ENCODE measurements at places on chromosomes 5 and 9.

GRCh38 chr5:118776755-118777154 lies 211.6 kb downstream of the DTWD2 start:
- peak; percentile 31 for DNase-seq

DNA sequence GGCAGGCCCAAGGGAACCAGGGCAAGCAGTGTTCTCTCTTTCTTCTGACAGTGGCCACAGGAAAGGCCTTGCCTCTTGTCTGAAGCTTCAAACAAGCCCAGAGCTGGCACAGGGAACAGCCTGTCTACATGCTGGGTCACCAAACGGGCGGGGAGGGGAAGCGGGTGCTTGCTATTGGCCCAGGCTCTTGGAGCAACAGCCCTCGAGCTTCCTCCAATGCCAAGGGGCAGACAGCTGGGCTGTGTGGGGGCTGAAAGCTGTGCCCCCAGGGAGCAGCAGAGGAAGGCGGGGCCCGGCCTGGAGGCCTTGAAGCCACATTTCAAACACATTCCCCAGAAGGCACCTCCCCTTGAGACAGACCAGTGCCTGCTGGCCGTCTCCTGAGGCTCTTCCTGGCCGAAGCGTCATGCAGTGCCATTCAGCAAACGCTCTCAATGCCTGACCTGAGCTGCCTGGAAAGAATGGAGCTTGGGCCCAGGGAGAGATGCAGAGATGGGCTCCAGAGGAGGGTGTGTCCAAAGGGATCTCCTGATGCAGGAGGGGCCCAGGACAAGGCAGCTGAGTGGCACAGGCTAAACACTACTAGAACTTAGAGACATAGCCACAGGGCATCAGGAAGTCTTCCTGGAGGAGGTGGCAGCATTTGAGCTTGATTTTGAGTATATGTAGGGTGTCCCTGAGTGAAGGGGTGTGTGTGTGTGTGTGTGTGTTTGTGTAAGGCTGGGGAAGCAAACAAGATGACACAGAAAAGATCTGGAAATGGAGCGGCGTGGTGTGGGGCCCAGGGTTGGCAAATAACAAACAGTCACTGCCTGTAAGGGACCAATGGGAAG lies 2.5 kb downstream of the FIBCD1 start:
- DNase-seq = no peak

GRCh38 chr9:92790542-92791527 lies 26.2 kb upstream of the BICD2 start:
- DNase-seq = peak; percentile 82

DNA sequence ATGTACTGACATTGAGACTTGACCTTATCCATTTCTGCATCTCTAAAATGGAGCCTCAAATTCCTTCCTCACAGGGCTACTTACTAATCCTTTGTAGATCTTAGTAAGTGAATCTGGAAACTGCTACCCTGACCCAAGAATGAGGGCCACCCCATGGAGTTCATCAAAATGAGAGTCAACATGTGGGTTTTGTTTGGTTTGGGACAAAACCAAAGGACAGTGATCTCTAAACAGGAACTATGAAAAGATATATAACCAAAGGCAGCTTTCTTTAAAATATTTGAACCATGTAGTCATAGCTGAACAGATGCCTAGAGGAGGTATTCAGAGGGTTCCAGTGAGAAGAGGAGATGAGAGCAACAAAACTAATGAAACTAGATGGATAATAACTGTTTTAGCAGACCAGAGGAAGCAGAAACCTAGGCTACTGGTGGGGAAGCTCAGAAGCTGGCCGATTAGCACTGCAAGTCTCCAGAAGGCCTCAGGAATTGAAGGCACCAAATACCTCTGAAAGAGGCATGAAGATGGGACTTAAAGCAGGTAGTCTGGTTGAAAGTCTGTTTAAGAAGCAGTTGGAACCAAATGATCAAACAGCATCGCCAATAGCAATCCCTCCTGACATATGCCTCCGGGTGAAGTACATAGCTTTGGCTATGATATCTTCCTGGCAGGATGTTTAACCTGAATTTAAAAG lies 45.8 kb downstream of the THOC3 start:
- no peak for DNase-seq

DNA sequence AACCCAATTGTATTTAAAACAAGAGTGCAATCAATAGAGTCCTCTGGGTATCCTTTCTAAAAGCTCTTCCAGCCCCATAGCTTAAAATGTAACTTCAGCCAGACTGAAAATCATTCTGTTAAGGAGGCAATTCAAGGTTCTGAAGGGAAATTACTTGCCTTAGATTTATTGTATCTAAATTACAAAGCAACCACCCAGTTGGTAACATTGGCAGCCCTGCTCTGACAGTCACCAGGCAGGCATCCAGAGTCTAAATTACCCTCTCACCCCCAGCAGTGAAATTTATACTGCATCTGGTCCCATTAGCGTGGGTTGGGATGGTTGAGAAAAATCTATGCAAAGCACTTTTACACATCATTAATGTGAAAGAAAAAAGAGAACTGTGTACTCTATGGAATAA lies 514.7 kb downstream of the MTRR start:
- no peak for DNase-seq

DNA sequence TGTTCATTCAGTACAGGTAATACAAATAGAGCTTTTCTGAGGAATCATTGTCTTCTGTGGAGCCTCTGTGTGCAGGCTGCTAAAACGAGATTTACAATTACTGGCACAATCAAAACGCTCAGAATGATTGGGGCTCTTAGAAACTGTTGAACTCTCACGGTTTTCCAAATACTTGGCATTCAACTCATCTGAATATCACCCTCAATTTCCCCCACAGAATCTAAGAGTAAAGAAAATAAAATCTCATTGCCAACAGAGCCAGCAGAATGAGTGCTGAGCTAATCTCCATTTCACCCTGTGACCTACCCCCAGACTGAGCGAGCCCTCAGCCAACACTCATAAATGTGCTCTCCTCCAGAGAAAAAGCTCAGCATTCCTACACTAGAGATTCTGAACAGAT lies 35.3 kb upstream of the TMED7 start:
- DNase-seq = no peak

DNA sequence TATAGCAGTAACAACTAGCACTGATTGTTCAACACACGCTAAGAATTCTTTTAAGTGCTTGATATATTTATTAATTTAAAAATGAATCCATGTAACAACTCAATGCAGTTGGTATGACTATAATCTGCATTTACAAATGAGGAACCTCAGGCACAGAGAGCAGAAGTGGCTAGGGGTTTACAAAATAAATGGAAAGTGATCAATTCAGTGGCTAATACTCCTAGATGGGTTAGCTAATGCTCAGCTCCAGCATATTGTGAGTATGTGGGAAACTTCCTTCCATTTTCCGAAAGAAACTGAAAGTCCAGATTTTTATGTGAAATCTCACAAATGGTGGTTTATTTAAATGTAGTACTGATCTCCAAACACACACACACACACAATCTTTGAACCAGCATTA lies 128.0 kb downstream of the RFX3 start:
- DNase-seq = peak; percentile 58

GRCh38 chr9:83130541-83130940 lies 67.6 kb upstream of the RASEF start:
- DNase-seq = no peak

- no peak for DNase-seq
These were observed 408.7 kb downstream of the TLE4 start for GRCh38 chr9:79980432-79980831.

- no peak for DNase-seq
These were observed 7.8 kb upstream of the GPX8 start for GRCh38 chr5:55151923-55152842.

- DNase-seq = no peak
These were observed 43.2 kb downstream of the PSMB7 start for GRCh38 chr9:124372038-124372437.

DNA sequence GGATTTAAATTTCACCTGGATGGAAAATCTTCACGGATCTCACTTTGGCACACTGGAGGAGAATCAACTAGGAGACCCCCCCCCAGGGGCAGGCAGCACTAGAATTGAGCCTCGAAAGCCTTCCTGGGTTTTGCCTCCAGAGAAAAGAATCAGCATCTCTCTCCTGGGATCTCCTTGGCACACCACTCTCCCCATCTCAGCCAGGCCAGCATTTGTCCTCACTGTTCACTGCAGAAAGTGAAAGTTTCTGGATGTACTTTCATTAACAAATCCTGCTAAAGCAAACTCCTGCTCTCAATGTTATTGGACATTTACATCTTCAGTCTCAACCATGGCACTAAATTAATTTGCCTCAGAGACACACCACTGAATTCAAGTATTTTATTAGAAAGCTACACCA lies 312.2 kb downstream of the SLIT3 start:
- no peak for DNase-seq

GRCh38 chr9:112574008-112574407 lies 87.4 kb downstream of the KIAA1958 start:
- DNase-seq = no peak

- no peak for DNase-seq
These were observed 16.0 kb downstream of the ZNF462 start for GRCh38 chr9:106878934-106879333.

GRCh38 chr9:109381011-109381729 lies 60.3 kb upstream of the EPB41L4B start:
- DNase-seq = no peak

- no peak for DNase-seq
These were observed 53.5 kb upstream of the GRIN3A start for GRCh38 chr9:101791938-101792337.

GRCh38 chr5:124790895-124791732 lies 44.7 kb upstream of the ZNF608 start:
- DNase-seq = no peak

DNA sequence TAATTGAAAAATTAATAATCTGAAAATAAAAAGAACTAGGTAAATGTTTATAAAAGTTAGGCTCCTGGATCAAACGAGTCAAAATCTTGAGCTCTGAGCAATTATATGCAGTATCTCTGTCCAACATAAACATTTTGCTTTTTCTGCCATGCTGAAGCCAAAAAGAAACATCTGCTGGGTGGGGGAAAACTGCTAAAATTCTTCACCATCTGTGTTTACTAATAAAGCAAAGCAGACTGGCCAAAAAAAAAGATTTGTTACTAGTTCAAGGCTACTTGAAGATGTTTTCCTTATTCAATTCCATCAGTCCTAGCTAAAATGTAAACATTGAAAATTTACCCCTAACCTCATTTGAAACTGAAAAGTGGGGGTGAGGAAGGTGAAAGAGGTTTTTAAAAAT lies 29.7 kb downstream of the GTF3C4 start:
- no peak for DNase-seq

DNA sequence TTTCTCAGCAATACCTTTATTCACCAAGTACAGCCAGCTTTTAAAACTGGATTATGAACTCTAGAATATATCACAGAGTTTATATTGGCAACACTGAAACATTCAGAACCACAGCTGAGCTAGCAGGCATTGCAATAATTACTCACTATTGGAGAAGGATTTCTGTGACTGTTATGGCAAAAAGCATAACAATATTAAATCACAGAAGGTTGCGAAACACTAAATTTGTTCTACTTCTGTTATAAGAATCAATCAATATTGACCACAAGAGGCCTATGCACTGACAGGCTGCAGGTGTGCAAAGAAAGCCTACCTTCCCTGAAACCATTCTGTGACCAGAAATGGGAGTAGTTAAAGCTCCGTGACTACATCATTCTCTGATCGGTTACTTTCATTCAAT lies 59.2 kb downstream of the AP3B1 start:
- peak; percentile 2 for DNase-seq

- DNase-seq = no peak
These were observed 175.2 kb upstream of the HAPLN1 start for GRCh38 chr5:83895860-83896259.

DNA sequence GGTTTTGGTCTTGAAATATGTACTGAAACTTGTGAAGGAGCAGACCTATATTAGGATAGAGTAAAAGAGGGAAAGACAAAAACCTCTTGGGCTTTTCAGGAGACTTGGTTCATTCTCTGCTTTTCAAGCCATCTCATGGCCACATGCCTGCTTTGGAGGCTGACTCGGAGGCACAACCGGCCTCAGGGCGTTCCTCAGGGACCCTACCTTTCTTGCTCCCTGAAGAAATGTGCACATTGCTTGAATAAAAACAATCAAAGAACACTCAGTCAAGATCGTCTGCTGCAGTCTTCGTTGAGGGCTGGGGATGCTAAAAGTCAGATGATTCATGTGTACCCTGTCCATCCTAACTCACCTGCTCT lies 994 bp downstream of the IRGM start:
- no peak for DNase-seq

DNA sequence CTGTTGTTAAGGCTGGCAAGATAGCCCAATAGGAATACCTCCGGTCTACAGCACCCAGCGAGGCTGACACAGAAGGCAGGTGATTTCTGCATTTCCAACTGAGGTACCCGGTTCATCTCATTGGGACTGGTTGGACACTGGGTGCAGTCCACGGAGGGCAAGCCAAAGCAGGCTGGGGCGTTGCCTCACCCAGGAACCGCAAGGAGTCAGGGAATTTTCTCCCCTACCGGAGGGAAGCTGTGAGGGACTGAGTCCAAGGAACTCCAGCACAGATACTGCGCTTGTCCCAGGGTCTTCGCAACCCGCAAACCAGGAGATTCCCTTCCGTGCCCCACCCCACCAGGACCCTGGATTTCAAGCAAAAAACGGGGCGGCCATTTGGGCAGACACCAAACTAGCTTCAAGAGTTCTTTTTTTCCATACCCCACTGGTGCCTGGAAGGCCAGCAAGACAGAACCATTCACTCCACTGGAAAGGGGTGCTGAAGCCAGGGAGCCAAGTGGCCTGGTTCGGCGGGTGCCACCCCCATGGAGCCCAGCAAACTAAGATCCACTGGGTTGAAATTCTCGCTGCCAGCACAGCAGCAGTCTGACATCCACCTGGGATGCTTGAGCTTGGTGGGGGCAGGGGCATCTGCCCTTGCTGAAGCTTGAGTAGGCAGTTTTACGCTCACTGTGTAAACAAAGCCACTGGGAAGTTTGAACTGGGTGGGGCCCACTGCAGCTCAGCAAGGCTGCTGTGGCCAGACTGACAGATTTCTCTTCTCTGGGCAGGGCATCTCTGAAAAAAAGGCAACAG lies 647.2 kb downstream of the BNC2 start:
- no peak for DNase-seq

DNA sequence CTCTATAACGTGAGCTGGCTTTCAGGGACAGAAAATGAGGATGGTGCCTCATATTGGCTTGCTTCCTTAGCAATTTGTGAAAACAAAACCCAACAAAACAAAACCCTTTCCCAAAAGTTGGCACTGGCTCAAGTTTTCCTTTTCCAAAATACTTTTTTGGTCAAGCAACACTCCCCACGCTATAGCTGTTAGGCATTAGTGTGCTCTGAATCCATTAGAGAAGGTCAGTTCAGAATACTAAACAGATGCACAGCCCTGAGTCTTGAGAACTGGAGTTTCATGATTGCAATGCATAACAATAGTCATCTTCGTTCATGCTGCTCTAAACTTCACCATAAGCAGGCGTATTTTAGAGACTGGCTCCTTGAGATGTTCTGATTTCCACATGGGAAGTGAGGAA lies 172.0 kb upstream of the KLF9 start:
- DNase-seq = no peak

DNA sequence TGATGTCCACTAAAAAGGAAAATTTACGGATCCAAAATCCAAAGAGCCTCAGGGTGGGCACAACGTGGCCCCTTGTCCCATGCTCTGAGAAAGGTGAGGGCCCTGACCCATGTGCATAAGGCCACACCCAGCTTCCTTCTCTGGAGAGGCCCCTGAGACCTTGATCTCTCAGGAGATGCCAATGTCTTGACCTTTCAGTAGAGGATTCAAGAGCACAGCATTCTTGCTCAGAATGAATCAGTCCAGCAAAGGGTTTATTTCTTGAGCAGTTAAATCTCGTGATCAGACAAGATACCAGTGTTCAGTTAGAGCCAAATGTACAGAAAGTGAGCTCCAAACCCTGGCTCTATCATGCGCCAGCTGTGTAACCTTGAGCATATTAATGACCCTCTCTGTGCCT lies 115.9 kb upstream of the DAPK1 start:
- no peak for DNase-seq

GRCh38 chr9:19464061-19464763 lies 55.4 kb downstream of the ACER2 start:
- no peak for DNase-seq

All from suppressor macrophage treated with lipopolysaccharide for 4 hours (primary cell).